Breast epithelium (tissue), 4 donors: ENCODE measurements at places on chromosomes 2 and 18. TPM values are rescaled to one million over a fixed set of nuclear protein-coding genes. Genes with fewer than 3 reads are reported as not detected.

The CMPK2 gene
- total RNA-seq = 4.2 TPM

The RNF125 gene
- total RNA-seq = 9.3 TPM

The SYT4 gene
- not detected for total RNA-seq

The SLC30A3 gene
- total RNA-seq = 0.33 TPM

- no peaks in the 10 kb centered on the region for H3K36me3 ChIP-seq
- H3K4me3 ChIP-seq = no peak overlapping the region
- H3K4me1 ChIP-seq = no peaks in the 10 kb centered on the region
These were observed 167.2 kb upstream of the MGAT5 start for GRCh38 chr2:134086594-134087219.

GRCh38 chr2:225270861-225271260 is 128.6 kb upstream of the NYAP2 start:
- H3K27me3 ChIP-seq = no peaks in the 10 kb centered on the region
- no peak overlapping the region for H3K4me3 ChIP-seq
- H3K27ac ChIP-seq = no peak overlapping the region
- DNase-seq = no peak
- H3K36me3 ChIP-seq = no peaks in the 10 kb centered on the region

- no peak overlapping the region for H3K27ac ChIP-seq
- H3K4me3 ChIP-seq = no peak overlapping the region
- no peaks in the 10 kb centered on the region for H3K4me1 ChIP-seq
- H3K36me3 ChIP-seq = no peaks in the 10 kb centered on the region
These were observed 2154.0 kb upstream of the PIK3C3 start for GRCh38 chr18:39801010-39801409.

DNA sequence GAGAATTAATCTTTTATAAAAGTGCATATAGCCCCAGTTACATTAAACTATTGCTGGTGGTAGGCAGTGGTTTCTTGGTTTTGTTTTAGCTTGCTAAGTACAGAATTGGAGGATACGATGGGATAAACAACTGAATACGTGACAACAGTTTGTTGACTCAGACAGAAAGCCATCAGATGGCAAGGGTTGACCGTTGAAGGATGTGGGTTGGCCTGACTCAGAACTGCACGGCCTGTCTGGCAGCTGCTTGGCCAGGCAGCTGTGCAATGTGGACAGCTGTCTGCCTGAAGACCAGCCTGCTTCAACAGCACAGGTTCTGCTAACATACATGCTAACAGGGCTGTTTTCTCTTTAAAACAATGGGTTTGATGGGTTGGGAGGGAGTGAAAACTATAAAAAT is 46.6 kb downstream of the PRKRA start:
- H3K4me3 ChIP-seq = no peak overlapping the region
- no peak overlapping the region for H3K27ac ChIP-seq
- peak; percentile 58 for DNase-seq
- H3K27me3 ChIP-seq = no peaks in the 10 kb centered on the region
- no peaks in the 10 kb centered on the region for H3K4me1 ChIP-seq

DNA sequence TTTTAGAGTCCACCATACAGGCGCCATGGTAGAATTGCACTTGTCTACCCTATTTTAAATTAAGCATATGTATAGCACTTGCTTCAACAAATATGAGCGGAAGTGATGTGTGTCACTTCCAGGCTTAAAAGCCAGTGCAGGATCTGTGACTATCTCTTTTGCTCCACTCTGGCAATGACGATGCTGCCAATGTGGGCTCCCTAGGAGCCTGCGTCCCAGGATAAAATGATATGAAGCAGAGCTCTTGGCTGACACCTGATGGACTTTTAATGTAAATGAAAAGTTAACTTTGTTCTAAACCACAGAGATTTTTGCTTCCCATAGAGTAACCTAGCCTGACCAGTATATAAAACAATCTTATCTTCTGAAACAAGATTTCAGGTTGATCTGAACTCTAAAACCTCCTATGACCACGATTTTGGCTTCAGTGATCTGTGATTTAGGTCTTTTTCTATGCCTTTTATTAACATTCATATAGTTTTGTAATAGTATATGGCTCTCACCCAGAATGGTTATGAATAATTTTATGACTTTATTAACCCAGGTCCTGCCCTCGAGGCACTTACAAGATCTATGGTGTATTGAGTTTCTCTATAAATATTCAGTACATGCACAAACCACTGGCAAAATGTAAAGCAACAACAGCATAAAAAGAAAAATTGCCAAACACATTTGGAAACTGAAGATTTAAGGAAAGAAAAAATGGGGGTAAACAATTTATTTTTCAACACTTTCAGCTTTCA is 422.5 kb upstream of the PIK3C3 start:
- no peaks in the 10 kb centered on the region for H3K4me1 ChIP-seq
- no peak overlapping the region for H3K4me3 ChIP-seq
- no peak for DNase-seq
- H3K27ac ChIP-seq = no peak overlapping the region
- H3K36me3 ChIP-seq = no peaks in the 10 kb centered on the region

DNA sequence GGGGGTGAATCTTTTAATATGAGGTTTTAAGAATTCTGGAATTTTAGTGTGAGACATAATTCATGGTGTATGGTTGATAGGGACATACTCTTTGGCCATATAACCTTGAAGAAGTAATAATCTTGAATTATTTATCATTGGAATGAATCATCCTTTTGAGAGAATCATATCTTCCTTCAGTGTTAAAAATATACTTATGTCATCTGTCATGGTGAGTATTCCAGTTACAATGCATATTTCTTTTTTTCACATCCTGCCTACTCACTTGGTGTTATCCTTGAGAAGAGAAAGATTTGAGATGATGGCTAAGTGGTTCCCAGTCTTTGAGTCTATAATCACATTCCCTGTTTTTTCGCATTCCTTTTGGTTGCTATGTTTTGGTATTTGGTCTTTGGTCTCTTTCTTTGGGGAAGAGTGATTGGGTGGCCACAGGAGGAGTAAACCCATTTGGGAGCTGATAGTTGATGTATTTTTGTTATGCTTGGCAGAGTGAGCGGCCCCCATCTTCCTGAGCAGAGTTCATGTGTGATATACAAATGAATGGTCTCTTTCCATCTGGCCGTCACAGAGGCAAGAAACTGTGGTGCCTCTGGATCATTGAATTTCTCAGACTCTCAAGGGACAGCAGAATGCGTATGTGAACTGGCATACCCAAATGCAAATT is 21.6 kb downstream of the ASAP2 start:
- no peaks in the 10 kb centered on the region for H3K27me3 ChIP-seq
- no peak for DNase-seq
